Kasumi-1 (cell line): ENCODE measurements at places on chromosomes 4 and X.

DNA sequence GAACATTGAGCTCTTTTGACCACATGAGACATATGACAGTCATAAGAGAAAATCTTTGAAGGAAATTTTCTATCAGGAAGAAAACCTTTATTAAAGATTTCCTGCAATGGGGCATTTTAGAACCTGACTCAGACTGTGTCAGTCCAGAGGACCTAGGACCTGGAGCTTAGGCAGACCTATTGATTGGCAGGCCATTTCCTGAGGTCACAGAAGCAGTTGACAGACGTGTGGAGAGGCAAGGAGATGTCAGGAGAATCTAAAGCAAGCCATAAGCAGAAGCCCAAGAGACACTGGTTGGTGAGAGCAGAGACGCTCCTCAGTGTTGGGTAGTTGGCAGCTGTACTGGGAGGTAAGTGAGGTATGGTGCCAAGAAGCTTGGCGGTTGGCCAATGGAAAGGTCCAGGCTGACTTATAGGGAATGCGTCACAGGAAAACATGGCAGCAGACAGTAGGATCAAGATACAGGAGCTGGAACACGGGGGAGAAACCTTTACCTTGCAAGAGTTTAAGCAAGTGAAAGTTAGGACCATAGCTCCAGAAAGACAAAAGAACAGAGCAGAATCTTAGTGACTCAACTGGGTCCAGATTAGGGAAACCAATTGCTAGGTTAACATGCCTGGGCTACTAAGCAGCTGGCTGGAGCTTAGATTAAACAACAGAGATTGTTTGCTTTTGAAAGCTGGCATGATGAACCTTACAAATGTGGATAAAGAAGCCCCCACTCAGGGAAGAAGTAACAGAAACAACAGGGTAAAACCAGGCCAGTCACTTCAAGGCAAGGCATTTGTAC, 18.6 kb downstream of the PALLD start:
- DNase-seq: no peak

DNA sequence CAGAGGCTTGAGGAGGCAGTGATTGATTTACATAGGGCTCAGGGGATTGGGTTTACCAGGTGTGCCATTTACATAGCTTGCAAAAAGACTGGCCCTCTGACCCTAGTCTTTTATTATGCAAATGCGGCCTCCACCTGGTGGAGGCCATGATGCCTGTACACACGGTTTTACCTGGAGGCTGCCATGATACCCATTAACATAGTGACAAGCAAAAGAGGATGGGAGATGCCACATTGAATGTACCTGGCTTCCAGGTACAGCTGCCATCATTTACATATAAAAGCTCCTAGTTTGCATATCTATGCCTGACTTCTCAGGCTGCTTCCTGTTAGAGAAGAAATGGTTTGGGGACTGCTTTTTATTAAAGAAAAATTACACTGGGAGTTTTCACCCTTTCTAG, 72.0 kb downstream of the NEXMIF start:
- no peak for DNase-seq

- DNase-seq: no peak
These were observed 218.0 kb downstream of the PRDM5 start for GRCh38 chr4:120704538-120704937.

- DNase-seq: no peak
These were observed 207.7 kb downstream of the SOWAHB start for GRCh38 chr4:76690011-76690905.

- DNase-seq: no peak
These were observed 11.3 kb upstream of the SETD7 start for GRCh38 chr4:139567159-139567870.

GRCh38 chr4:146998157-146998556, 52.5 kb upstream of the TTC29 start:
- peak; percentile 10 for DNase-seq

DNA sequence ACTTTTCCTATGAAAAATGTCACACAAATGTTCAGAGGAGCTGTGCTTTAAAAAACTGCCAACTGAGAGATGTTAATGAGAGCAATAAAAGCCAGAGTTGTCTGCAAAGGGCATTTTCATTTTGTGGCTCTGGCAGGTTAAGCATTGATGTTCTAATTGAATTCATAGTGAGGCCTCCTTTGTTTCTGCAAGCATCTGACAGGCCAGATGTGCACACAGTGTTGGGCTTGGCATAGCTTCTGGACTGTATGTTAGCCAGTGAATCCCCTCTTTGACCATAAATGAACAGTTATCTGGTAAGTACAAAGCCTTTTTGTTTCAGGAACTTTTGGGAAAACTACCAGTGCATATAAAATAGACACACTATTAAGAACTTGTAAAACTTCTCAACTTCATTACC, 81.9 kb downstream of the JADE3 start:
- DNase-seq: no peak

GRCh38 chr4:48718818-48719465, 61.1 kb downstream of the FRYL start:
- no peak for DNase-seq

GRCh38 chr4:62670514-62670913, 1470.4 kb downstream of the ADGRL3 start:
- no peak for DNase-seq

GRCh38 chr4:112031712-112032328, 113.4 kb upstream of the FAM241A start:
- DNase-seq: peak; percentile 84
